ENCODE measurements at places on chromosomes 13 and 19.

- no peak for DNase-seq
Observed at GRCh38 chr13:33057019-33057780, 41.0 kb downstream of the KL start.

DNA sequence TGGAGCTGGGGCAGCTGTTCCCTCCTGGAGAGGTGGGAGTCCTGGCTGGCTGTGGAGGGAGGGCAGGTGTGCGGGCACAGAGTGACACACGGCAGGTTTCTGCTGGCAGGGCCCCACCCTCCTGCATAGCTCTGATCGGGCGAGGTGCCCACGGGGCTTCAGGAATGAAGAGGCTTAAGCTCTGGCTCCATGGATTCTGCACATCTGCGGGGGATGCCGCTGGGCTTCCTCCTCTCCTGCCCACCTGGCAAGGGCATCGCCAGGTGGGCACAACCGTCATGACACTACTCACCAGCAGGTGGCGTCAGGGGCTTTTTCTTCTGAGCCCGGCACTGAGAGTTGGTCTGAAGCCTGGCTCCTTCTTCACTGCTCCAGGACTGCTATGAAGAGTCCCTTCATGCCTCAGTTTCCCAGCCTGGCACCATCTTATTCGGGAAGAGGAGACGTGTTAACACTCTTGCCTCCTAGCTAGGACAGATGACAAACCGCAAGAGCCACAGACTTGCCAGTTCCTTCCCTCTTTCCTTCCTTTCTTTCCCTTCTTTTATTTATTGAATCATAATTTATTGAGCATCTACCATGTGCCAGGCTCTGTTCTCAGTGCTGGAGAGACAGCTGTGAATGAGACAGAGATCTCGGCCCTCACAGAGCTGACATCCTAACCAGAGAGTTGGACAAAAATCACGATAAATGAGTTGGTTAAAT, 15.2 kb upstream of the PAK4 start:
- DNase-seq = peak; percentile 44

DNA sequence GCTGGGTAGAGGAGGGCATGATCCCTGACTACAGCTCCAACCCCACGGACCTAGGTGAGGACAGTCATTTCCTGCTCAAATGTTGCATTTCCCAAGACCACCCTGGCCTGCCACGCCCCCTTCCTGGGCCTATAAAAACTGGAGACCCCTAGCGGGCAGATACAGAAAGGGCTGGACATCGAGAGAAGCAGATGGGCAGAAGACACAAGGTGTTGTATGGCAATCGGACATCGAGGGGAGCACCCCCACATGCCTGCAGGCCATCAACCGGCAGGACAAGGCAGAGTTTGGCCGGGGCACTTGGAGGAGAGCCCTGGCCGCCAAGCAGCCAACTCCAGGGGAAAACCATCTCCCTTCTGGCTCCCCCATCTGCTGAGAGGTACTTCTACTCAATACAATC, 746.4 kb downstream of the PCDH9 start:
- no peak for DNase-seq

- no peak for DNase-seq
Observed at GRCh38 chr13:111955412-111956065, 111.4 kb upstream of the SOX1 start.

DNA sequence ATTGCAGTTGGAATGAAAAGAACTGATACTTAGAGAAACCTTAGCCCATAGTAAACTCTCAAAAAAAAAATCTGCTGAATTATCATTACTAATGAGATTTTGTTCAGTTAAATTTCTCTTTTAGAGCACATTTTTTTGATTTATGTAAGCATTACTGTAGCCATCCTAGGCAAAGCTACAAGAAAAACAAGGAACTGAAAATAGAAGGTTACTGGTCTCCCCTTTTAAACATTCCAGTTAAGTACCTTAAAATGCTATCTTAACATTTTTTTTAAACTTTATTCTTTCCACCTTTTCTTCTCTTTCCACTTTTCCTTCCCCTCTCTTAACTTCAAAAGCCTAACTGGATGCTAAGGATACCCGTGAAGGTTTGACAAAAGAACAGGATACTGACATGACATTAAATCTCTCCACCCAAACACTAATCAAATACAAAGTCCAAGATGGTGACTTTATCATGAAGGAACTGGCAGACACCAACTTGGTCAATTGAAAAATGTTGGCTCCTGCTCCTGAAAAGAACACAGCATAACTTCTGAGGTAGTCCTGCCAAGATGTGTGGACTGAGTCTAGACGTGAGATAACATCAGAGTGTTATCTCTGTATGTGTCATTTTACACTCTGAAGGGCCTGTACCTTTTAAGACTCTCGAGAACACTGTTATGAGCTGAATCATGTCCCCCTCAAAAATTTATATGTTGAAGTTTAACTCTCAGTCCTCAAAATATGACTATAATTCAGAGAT, 29.5 kb upstream of the SACS start:
- DNase-seq = no peak

DNA sequence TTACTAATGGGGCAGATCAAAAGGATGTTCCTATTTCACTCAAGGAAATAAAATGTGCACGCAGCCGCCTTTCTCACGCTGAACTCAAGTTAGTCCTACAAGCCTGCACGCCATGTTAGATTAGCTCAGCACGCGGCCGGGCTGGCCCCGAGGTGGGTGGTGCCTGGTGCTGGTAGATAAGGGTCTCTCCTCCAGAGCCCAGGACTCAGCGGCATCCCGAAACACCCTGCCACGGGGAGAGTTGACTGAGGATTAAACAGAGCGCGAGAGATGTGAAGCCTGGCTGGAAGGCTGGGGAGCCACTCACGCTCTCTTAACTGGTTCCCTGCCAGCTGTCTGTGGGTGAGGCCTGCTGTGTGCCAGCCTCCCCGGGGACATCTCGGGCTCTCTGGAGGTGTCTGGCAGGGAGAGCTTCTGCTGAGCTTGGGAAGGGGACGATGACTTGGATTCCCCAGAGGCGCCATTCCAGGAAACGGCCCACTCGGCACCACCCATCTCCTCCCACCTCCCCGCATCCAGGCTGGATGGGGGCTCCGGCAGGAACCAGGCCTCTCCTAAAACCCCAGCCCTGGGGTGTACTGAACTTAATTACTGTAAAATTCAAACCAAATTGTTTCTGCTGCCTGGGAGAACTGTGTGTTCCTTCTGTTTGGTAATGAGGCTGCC, 122.2 kb downstream of the KDM4B start:
- DNase-seq = no peak

- no peak for DNase-seq
Observed at GRCh38 chr19:10736916-10737551, 19.2 kb downstream of the DNM2 start.

Measured in stimulated activated CD4-positive, alpha-beta T cell treated with anti-CD3 and anti-CD28 coated beads, Interleukin-15, amount 100 ng/mL, for 48 hours (primary cell).